ENCODE measurements at places on chromosomes 2 and 18. TPM values are rescaled to one million over a fixed set of nuclear protein-coding genes. Genes with fewer than 3 reads are reported as not detected.

The SERPINB3 gene
- polyA plus RNA-seq = 12.3 TPM

The ANKRD30B gene
- not detected for polyA plus RNA-seq

The HOXD12 gene
- polyA plus RNA-seq = not detected

The SERPINB4 gene
- 1.3 TPM for polyA plus RNA-seq

The VWA3B gene
- 0.16 TPM for polyA plus RNA-seq
